HS-27A (cell line): ENCODE measurements at places on chromosomes 16 and 17.
A peak's percentile ranks its signal among the peaks of the same experiment; 100 is the strongest.

GRCh38 chr16:21666772-21667171 is 3.0 kb downstream of the OTOA start:
- no peak for DNase-seq

- DNase-seq, result no peak
These were observed 18.1 kb upstream of the KRT17 start for GRCh38 chr17:41642252-41643156.

- DNase-seq, result no peak
These were observed 10.7 kb upstream of the ZNF19 start for GRCh38 chr16:71499775-71500364.

GRCh38 chr17:77085926-77086432 is 54.8 kb upstream of the SEC14L1 start:
- DNase-seq, result no peak

DNA sequence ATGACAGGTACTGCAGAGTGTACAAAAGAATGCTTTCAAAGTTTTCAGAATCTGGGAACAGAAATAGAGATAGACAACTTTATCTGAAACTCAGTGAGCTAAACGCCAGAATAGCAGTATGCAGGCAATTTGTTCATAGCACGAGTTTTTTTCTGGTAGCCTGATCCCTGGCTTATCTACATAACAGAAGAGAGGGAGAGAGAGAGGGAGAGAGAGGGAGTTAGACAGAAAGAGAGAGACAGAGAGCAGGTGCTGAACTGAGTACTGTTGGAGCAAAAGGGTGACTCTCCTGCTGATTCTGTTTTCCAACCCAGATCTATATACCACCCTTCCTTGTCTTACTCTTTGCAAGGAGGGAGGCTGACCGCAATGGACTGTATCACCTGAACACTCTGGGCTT is 388.0 kb upstream of the CA10 start:
- no peak for DNase-seq

- DNase-seq, result no peak
These were observed 2.8 kb downstream of the ST6GALNAC1 start for GRCh38 chr17:76640550-76641380.

DNA sequence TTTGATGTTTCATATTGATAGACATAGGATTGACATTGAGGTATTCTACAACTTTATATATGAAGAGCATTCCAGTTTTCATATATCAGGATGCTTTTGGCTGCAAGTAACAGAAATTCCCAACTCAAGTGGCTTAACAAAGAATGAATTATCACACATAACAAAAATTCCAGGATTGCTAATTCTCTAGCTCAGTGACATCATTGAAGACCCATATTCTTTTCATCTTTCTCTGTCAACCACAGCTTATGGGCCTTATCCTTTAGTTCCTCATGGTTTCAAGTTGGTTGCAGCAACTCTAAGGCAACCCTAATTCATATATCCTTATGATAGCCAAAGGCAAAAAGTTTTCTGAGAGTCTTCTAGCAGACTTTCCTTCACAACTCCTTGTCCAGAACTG is 91.5 kb upstream of the HAS3 start:
- DNase-seq, result no peak

GRCh38 chr16:66510298-66510697 is 39.6 kb downstream of the TK2 start:
- no peak for DNase-seq

DNA sequence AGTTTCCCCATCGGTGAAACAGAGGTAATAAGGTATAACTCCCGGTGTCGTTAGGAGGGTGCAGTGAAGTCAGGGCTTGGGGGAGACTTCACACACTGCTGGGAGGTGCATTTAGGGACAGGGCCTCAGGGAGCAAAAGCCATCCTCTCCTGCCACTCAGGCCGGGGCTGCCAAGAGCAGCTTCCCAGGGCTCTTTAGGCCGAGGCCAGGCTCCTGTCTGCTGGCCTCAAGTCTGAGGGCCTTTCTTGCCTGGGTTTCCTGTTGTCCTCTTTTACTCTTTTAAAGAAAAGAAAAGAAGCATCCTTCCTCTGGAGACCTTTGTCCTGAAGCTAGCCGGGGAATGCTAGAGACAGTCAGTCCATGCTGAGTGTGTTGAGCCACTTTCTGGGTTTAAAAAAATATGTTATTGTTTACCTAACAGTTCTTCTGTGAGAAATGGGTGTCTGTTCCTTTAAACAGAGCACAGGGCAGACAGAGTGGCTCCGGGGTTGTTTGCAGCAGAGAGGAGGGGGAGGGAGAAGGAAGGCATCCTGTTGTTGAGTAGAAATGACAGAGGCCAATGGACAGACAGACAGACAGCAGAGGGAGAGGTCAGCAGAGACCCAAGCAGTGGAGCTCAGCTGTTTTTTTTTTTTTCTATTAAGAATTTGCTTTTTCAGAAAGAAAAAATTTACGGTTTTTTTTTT is 79.1 kb downstream of the C17orf67 start:
- no peak for DNase-seq

DNA sequence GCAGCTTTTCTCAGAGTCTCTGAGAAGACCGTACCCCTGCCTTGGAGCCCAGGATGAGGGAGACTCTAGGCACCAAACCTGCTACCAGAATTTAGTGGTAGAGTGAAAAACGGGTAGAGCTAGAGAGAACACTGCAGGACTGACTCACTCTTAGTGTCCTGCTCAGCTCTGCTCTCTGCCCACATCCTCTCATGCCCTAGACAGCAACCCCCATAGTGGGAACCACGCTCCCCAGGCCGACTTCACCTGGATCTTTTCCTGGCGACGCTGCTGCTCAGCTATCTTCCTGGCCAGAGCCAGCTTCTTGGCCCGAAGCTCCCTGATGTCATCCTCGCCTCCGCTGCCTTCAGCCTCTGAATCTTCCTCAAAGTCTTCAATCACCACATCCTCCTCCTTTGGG is 26.7 kb downstream of the HIC1 start:
- no peak for DNase-seq

DNA sequence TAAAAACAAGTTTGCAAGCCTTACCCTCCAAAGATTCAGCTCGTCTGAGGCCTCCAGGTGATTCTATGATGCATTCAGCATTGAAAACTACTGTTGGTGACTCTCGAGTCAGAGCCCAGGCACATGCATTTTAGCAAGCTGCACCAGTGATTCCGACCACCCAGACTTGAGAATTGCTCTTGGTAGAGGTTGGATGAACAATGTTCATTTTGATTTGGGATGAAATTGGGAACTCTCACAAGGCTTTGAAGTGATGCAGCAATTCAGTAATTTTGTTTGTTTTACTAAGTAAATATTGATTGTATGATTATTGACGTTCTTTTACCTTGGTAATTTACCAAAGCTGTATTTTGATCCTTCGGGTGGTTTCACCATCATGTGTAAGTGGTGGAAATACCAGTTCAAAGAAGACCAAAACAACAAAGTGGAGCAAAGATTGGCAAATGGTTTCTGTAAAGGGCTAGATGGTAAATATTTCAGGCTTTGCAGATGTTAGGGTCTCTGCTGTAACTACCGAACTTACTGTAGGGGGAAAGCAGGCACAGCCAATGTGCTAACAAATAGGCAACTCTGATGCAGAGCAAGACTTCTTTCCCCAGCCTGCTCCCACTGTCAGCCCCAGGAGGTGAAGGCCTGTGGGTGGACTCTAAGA is 11.8 kb downstream of the ALDH3A2 start:
- DNase-seq, result no peak

DNA sequence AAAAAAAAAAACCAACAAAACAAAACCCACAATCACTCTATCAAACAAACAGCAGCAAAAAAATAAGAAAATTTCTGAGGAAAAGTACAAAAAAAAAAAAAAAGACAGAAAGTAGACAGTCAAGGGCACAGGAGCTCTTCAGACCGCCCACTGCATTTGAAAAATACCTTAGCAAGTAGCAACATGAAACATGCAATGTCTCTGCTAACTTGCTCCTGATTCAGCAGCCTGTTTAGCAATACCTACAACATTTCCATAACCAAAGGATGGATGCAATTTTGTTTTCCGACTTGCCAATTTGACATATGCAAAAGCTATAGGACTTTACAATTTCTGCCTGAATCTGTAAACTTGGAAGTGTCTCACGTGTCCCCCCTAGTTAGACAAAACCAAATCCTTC is 57.4 kb downstream of the SYNRG start:
- no peak for DNase-seq

DNA sequence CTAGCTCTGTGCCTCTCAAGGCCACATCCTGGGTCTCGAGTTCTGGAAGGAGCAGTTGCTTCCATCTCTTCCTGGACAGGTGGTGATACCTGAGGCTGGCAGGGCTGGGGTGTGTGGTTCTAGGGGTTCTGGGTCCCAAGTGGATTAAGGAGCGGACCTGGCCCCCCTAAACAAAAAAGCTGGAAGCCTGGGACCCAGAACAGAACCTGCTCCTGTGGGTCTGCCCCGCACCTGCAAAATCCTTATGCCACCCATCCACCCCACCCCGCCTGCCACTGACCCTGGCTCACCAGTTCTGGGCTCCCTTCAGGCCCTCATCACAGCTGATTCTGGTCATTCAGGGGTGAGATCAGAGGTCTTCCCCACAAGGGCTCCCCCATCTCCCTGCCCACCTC is 44.8 kb downstream of the ADCY7 start:
- no peak for DNase-seq

DNA sequence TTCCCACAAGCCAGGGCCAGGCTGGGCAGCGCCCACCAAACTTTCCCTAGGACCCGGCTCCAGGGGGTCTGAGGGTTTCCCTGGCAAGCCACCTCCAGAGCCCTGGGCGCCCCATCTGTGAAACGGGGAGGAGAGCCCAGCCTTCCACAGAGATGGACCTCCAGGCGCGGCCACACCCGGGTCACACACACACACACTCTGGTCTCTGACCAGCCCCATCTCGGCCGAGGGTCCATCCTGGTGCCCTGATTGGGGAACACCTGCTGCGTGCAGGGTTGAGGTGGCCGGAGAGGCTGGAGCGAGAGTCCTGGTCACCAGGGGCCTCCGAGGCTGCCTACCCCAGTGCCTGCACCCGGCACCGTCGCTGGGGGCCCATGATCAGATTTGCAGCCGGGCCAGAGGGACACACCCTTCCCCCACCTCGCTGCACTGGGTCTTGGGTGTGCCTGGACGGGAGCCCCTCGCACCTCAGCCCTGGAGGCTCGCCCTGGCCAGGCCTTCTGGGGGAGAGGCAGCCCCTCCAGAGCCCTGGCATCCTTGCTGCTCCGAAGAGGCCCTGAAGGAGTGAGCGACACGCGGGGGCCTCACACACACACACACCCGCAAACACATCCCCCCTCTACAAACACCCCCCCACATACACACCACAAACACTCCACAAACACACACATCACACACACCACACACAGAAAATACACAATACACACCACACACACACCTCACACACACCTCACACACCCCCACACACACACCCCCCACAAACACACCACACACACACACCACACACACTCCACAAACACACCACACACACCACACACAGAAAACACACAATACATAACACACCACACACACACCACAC is 29.7 kb downstream of the SLC25A10 start:
- no peak for DNase-seq

- no peak for DNase-seq
These were observed 468.1 kb downstream of the SOX9 start for GRCh38 chr17:72588961-72589360.

- no peak for DNase-seq
These were observed at the start of gene ARHGAP27 for GRCh38 chr17:45432405-45433158. TSS of gene ARHGAP27 (minus strand) at chr17:45432870. CDS start at chr17:45430279, 2,591 bp downstream.

GRCh38 chr17:82781894-82782274 is 30.0 kb downstream of the TBCD start:
- DNase-seq, result peak; percentile 23

DNA sequence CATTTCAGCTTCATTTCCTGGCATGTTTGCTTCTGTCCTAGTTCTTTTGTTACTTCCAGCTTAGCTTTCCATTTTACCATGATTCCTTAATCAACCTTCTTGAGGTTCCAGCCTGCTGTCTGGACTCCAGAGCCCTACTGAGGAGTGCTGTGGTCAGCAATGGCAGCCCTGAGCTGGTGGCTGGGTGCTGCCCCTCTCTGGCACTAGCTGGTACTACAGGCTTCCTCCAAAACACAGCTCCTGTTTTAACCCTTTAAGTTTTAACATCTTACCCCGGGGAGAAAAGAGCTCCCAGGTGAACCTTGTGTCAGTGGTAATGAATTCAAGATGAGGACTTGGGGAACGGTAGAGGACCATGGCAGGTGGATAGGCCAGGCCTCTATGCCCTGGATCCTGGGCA is 395.5 kb downstream of the TMEM114 start:
- DNase-seq, result no peak
